ENCODE measurements at places on chromosomes 7 and 10.

DNA sequence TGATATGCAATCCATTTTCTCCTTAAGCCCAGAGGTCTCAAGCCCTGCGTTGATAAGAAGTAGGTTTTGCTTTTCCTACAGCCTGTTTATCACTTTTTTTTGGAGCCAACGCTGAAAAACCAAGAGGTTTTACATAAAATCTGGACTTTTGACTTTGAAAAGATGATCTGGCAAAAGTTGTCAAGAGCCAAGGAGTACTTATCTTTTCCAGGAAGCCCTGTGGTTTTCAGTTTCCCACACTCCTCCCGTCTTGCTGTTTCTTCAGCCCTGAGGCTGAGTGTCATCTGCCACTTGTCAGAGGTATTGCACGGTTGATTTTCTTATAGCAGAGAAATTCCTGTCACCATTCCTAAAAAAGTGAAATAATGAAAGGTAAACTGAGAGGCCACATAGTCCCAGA, 108.7 kb downstream of the TYW1 start:
- DNase-seq: peak; percentile 34

GRCh38 chr10:28906934-28907333, 229.6 kb downstream of the BAMBI start:
- no peak for DNase-seq

DNA sequence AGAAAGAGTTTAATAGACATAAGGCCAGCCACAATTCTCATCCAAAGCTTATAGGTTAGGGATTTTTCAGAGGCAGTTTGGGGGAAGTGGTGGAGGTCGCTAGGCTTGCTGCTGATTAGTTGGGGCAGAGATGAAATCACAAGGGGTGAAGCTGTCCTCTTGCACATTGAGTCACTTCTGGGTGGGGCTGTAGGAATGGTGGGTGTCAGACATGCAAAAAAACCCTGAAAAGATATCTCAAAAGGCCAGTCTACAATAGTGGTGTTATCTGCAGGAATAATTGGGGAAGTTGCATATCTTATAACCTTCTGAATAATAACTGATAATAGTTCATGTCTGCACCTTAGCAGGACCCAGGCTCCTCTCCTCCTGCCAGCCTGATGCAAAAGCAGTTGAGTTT, 2.1 kb downstream of the FAM24B start:
- DNase-seq: peak; percentile 14

DNA sequence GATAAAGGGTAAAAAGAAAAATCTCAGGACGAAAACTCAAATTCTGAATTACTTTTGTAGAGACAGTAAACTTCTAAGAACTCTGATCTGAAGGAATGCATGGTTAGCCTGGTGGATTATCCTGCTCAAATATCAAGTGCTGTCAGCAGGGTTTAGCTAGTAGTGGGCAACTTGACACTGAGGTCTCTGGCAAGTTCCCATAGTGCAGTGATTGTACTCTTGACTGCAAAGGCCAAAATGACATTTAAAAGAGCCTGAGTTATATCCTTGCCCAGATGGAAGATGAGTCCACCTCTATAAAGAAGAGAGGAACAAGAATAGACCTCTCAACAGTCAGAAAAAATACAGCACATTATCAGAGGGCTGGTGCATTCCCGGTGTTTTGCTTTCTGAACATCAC, 304.5 kb upstream of the IMMP2L start:
- no peak for DNase-seq

DNA sequence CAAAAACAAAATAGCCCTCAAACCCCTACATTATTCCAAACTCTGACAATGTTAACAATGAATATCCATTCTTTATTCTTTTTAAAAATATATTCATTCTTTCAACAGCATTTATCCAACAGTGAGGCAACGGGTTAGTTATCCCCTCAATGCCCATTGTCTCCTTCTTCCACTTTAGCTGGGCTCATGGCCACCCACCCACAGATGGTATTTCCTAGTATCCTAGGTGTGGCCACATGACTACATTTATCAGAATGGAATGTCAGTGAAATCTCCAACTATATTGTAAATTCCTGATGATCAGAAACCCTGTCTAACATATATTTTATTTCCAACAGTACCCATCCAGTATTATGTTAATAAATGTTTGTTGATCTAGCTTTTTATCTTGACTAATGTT, 13.6 kb downstream of the HOXA1 start:
- DNase-seq: no peak

- peak; percentile 25 for DNase-seq
Measured at GRCh38 chr10:23525406-23525805, 86.5 kb downstream of the OTUD1 start.

DNA sequence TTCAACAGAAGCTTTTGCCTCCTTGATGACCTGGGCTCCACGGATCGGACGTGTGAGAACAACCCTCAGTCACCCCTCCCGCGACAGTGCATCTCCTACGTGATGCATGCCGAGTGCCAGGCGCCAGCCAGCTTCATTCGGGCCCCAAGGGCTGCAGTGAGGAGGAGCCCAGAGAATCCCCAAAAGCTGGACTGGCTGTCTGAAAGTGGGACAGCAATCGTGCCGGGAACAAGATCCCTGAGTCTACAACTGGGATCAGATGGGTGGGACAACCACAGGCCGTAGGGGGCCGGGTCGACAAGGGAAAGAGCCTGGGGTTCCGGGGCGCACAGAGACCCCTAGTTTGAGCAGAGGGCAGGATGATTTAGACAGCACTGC, 27.2 kb downstream of the EBF3 start:
- DNase-seq: no peak

GRCh38 chr10:18860631-18861240, 187.9 kb upstream of the MALRD1 start:
- no peak for DNase-seq

DNA sequence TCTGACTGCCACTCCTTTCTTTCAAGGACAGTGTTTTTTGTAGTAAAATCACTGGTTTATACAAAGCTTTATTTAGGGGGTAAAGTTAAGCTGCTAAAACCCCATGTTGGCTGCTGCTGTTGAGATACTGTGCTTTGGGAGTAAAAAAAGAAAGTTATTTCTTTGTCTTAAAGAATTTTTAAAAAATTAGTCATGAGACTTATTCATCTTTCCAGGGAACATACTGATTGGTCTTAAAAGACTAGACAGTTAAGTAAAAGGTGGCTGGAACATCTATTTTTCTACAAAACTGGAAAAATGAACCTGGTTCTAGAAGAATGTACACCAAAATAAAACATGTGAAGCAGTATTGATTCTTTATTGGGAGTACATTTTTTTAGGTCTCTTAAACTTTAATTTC, 20.6 kb downstream of the BBIP1 start:
- DNase-seq: no peak

- DNase-seq: no peak
Measured at GRCh38 chr7:94301024-94301586, 93.6 kb upstream of the COL1A2 start.

- DNase-seq: no peak
Measured at GRCh38 chr7:2012981-2013380, 219.8 kb downstream of the MAD1L1 start.

- no peak for DNase-seq
Measured at GRCh38 chr10:14123139-14123538, 207.6 kb downstream of the FRMD4A start.

- DNase-seq: no peak
Measured at GRCh38 chr7:24477398-24478136, 95.7 kb upstream of the PALS2 start.

DNA sequence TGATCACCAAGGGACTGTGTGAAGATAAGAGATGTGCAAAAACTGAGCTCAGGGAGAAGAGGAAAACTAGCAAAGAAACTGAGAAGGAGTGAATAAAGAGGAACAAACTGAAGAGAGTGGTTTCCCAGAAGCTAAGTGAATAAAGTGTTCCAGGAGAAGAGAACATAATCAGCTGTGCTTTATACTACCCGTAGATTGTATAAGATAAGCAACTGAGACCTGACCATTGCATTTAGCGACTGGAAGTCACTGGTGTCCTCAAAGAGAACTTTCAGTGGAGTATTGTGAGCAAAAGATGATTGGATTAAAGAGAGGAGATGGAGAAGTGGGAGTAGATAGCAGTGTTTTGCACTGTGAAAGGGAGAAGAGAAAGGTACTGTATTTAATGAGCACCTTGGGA, 14.6 kb downstream of the PHTF2 start:
- no peak for DNase-seq

DNA sequence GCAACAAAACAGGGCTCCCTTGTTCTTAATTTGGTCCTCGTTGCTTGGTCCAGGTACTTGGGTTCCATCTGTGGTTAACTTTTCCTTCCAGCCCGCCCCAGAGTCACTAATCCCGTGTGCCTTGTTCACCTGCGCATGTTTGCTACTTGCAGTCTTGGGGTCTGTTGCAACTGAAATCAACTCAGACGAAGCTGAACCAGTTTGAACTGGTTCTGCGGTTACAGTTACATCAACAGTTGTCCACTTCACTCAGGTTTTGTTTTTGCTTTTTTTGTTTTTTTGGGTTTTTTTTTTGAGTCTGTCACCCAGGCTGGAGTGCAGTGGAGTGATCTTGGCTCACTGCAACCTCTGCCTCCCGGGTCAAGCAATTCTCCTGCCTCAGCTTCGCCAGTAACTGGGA, 34.7 kb downstream of the TRRAP start:
- DNase-seq: no peak

GRCh38 chr7:131624536-131624935, 68.1 kb upstream of the PODXL start:
- DNase-seq: no peak

GRCh38 chr10:119706521-119707278, 19.1 kb upstream of the INPP5F start:
- no peak for DNase-seq

- DNase-seq: no peak
Measured at GRCh38 chr10:94219829-94220228, 142.9 kb downstream of the NOC3L start.

- DNase-seq: no peak
Measured at GRCh38 chr10:19169041-19169440, 120.4 kb downstream of the MALRD1 start.

GRCh38 chr10:117214401-117214800, 17.1 kb downstream of the KCNK18 start:
- DNase-seq: no peak

GRCh38 chr7:139049936-139050335, 14.1 kb upstream of the ZC3HAV1L start:
- DNase-seq: no peak

DNA sequence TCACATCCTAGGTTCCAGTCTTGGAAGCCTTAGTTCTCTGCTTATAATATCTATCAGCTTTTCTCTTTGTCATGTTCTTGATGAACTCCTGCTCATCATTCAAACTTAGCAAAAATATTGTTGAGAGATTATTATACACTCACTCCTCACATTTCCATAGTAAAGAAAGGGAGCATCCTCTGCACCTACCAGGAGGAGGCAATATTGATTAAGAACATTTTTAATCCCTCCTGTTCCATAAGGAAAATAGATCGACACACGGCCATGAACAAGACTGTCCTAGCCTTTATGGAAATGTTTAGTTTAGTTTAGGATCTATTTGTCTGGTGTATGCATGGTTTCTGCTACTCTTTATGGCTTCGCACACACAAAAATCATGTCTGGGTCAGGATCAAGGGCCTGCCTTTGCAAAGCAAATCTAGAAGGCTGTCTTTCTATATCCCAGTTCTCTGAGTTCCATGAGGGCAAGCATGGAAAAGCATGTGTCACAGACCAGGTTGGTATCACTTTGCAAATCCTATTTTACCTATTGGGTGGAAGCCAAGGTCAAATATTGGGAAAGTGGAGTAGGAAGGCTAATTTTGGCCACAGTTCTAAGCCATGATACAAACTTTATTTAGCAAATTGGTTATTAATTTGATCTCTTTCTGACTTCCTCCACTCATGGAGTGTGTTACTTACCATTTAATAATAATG, 164.4 kb downstream of the MDFIC start:
- DNase-seq: no peak

GRCh38 chr10:74490551-74490950, 335.8 kb upstream of the KAT6B start:
- DNase-seq: no peak

DNA sequence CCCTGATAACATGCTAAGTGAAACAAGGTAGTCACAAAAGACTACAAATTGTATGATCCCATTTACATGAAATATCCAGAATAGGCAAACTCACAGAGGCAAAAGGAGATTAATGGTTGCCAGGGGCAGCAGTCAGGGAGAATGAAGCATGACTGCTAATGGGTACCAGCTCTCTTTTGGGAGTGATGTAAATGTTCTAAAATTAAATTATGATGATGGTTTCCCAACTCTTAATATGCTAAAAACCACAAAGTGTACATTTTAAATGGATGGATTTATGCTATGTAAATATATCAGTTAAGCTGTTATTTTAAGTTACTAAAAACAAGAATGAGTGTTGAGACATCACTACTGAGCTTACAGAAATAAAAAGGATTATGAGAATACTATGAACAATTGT, 12.6 kb downstream of the CYP51A1 start:
- no peak for DNase-seq

GRCh38 chr10:43188702-43189101, 50.5 kb downstream of the CSGALNACT2 start:
- DNase-seq: no peak

DNA sequence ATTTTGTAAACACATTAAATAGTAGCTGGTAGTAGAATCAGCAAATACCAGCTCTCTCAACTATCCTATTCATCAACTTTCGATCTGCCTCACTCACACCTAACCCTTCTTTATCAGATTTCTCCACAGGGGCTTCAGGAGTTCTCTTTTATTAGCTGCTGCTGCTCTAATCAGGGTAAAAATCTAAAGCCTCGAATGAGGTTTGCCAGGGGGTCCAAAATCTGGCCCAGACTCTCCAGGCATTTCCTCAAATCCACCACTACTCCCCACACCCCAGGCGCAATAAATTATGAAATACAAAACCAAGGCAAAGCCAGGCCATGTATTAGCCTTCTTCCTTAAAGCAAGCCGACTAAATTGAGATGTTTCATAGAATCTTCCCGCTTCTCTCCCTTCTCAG, 2.3 kb downstream of the RNF216 start:
- DNase-seq: no peak

- no peak for DNase-seq
Measured at GRCh38 chr10:105597312-105597711, 956.2 kb downstream of the SORCS3 start.

DNA sequence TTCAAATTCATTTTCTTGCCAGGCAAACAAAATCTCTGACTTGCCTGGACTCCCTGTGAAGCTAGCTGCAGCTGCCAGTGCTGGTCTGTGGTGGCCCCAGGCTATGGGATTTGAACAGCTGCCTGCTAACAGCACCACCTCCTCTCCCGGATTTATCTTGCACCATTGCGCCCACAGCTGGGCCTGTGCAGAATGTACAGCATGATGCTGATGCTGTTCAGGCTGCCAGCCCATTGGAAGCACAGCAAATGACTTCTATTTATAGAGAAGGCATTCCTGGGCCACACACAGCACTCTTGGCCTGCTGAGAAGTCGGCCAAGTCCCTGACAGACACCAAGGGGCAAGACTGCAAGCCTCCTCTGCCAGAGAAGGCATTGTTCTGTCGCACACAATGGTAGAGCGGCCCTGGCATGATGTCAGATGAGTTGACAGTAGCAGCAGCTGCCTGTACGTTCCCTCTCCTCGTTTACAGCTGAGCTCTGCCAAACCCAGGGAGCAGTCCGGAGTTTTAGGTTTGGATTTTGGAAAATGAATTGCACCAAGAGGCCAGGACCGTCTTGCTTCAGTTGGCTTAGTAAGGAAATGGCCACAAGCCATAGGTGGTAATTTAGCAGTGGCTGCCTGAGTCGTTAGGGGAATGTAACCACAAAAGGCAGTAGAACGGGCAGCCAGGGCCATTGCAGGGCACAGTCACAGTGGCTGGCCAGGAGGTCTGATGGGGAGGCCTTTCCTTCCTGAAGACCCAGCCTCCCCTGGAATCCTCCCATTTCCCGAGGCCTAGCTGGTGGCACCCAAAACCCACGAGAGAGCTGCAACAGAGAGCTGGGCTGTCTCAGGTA, 38.5 kb downstream of the MTURN start:
- no peak for DNase-seq

Data from activated CD4-positive, alpha-beta T cell treated with anti-CD3 and anti-CD28 coated beads, Interleukin-2, amount 50 U/mL, for 16 hours (primary cell).